Activated T-helper 9 cell treated with anti-CD3 and anti-CD28 coated beads, Interleukin-2, amount 50 U/mL, for 16 hours (primary cell): ENCODE measurements at places on chromosomes 11 and 22.

DNA sequence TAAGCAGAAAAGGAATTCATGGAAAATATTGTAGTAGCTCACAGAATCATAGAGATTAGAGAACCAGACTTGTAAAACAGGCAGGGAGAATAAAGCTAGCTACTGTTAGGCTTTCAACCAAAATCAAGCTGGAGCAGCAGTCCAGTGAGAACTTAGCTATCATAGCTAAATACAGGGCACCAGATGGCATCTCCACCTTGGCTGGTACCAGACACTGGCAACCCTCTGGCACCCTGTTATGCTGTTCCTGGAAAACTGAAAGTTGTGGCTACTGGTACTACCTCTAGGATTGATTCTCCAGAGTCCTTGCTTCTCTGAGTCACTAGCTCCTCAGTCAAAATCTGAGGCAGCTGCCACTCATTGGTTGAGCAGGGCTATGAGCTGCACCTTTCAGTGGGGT is 6.0 kb upstream of the DRD2 start:
- DNase-seq = no peak

DNA sequence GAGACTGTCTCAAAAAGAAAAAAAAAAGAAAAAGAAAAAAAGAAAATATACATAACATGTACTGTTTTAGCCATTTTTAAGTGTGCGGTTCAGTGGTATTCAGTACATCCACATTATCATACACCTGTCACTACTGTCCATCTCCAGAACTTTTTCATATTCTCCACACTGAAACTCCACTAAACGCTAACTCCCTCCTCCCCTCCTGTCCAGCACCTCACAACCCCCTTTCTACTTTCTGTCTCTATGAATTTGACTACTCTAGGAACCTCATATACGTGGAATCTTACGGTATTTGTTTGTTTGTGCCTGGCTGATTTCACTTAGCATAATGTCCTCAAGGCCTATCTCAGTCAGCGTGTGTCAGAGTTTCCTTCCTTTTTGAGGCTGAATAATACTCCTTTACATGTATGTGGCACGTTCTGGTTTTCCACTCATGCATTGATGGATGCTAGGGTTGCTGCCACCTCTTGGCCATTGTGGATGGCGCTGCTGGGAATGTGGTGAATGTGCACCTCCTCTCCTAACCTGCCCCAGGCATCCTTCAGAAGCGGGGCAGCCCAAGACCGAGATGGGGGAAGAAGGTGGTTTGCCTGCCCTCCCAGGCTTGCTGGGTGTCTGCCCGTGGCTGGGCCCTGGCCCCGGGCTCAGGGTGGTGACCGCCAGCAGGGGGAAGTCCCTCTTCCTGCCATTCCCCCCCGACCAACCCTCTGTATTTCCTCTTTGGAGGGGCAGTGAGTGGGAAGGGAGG is 60.5 kb downstream of the BCR start:
- no peak for DNase-seq

- no peak for DNase-seq
These were observed 412.7 kb downstream of the ETS1 start for GRCh38 chr11:128174465-128175291.

- no peak for DNase-seq
These were observed 82.3 kb downstream of the RASSF10 start for GRCh38 chr11:13091373-13091772.

DNA sequence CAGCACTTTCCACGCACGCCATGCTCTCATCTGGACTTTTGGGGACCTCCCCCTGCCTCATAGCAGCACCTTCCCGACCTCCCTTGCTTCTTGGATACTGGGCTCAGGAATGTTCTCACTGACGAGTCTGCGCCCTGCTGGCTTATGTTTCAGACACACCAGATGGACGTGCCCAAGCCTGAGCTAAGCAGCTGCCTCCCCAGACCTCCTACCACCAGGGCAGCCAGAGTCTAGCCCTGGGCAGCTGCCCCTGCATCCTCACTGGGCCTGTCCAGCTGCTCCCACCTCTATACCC is 13.2 kb upstream of the RGL4 start:
- no peak for DNase-seq
